Karpas-422 (cell line): ENCODE measurements at places on chromosomes 13 and 19. TPM values are rescaled to one million over a fixed set of nuclear protein-coding genes. Genes with fewer than 3 reads are reported as not detected.

DNA sequence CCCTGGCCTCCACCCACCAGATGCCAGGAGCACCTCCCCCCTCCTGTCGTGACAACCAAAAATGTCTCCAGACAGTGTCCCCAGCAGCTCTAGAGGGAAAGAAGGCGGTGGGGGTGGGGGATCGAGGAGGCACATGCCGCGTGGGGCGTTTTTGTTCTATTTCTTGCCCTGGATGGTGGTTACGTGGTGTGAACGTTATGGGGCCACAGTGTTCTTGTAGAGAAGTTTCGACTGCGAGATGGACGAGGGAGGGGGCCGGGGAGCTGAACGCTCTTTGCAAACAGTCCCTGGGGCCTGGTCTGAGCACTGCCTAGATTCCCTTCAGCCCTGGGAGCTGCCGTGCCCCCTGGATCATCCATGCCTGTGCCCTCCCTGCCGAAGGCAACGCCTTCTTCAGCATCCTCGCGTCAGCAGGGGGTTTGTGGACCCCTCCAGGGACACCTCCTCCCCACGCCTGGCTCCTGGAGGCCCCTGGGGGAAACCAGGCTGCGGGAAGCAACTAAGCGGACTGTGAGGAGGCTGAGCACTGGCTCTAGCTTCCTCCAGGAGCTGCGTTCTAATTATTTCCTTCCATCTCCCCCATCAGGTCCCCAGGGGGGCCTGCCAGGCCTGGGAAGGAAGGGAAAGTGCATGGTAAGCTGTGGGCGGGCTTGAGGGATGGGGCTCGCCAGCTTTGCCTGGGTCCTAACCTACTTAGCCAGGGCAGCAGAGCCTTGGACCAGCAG is 131.5 kb downstream of the IER2 start:
- H3K4me3 ChIP-seq = no peak overlapping the region
- H3K27me3 ChIP-seq = no peaks in the 10 kb centered on the region
- DNase-seq = no peak
- no peak overlapping the region for H3K27ac ChIP-seq
- H3K4me1 ChIP-seq = no peaks in the 10 kb centered on the region
- H3K36me3 ChIP-seq = no peaks in the 10 kb centered on the region

DNA sequence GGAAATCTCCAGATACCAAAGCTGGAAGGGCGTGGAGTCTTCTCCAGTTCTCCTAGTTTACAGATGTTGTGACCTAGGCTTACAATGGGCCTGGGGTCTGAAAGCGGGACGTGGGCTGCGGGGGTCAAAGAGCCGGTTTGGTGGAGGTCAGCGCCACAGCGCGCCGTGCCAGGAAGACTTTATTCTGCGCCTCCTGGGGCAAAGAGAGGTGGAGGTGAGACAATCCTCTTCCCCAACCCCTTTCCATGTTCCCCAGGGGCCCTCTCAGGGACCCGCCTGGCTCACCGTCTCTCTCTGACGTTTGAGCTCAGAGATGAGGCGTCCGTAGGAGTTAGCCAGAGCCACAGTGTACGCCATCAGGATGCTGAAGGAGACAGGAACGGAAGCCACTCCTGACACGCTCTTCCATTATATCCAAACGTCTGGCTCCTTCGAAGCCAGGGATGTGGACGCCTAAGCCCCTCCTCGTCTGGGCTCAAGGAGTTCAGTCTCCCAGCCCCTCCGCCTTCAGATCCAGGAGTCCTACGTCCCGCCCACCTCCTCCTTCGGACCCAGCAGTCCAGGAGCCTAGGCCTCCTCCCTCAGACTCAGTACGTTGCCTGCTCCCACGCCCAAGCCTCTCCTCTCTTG is 776 bp upstream of the LENG1 start:
- H3K36me3 ChIP-seq = peaks cover 14% of the 10 kb centered on the region; the same call in 1 of the 2 replicates
- no peaks in the 10 kb centered on the region for H3K27me3 ChIP-seq
- DNase-seq = no peak
- H3K27ac ChIP-seq = peak overlapping the region; percentile 62
- peak overlapping the region; percentile 81 for H3K4me3 ChIP-seq

The C1QTNF9 gene
- total RNA-seq = not detected in 2 replicates

GRCh38 chr19:2543463-2544442 is 67.8 kb downstream of the GADD45B start:
- peak; percentile 91 for DNase-seq
- H3K36me3 ChIP-seq = no peaks in the 10 kb centered on the region
- peaks cover 35% of the 10 kb centered on the region for H3K4me1 ChIP-seq
- peak overlapping the region; percentile 86 for H3K27ac ChIP-seq
- H3K4me3 ChIP-seq = peak overlapping the region; percentile 54

The HAUS8 gene
- total RNA-seq = 17.6 and 20.4 TPM in 2 replicates

The SRRM5 gene
- not detected in 2 replicates for total RNA-seq

DNA sequence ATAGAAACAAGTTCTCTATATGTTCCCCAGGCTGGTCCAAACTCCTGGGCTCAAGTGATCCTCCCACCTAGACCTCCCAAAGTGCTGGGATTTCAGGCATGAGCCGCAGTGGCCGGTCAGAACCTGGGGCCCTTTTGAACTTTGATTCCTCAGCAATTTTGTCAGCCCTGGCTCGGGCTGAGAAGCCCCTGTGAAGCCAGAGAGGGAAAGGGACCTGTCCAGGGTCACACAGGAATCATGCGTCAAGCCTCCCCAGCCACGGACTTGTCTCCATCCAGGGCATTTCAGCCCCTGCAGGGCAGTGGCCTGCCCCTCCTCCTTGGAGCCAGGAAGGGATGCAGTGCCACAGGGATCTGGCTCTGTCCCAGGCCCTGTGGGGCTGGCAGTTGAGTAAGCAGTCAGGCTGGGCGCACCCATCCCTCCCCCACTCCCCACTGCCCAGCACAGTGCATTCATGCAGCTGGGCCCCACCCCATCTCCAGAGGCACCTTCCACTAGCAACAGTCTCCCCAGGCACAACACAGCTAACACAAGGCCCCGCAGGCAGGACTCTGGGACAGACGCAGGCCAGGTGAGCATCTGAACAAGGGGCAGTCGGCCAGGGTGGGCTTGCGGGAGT is at the start of gene CAPS:
TSS of gene CAPS (plus strand) at position 516 of the 619 bp plus-strand sequence. CDS start 153 bp downstream, outside the sequence.
- H3K36me3 ChIP-seq = no peaks in the 10 kb centered on the region; the same call in 1 of the 2 replicates
- no peaks in the 10 kb centered on the region for H3K4me1 ChIP-seq
- no peak for DNase-seq
- H3K27ac ChIP-seq = no peak within 1 kb of the TSS

DNA sequence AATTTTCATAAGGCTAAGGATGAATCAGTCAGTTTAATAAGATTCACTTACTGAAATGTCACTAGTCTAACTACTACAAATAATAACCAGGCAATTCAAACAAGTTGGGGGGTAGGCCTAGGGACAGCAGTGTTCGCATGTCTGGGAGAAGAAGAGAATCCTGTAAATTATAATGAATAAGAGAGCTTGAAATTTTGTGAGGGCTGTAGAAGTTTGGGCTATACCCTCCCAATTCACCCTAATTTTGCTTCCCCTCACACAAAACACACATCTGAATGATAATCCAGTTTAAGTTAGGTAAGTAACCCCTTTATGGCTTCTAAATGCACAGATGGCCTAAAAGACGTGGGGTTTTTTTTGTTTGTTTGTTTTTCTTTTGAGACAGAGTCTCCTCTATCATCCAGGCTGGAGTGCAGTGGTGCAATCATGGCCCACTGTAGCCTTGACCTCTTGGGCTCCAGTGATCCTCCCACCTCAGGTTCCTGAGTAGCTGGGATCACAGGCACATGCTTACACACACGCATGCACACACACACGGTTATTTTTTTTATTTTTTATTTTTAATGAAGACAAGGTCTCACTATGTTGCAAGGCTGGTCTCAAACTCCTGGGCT is 69.9 kb downstream of the TBC1D4 start:
- H3K4me1 ChIP-seq = peaks cover 7% of the 10 kb centered on the region
- DNase-seq = no peak
- H3K4me3 ChIP-seq = no peak overlapping the region
- H3K36me3 ChIP-seq = no peaks in the 10 kb centered on the region
- no peaks in the 10 kb centered on the region for H3K27me3 ChIP-seq
- H3K27ac ChIP-seq = no peak overlapping the region

The BRME1 gene
- total RNA-seq = 0.47 TPM in 1 of 2 replicates, not detected in the other

- H3K4me3 ChIP-seq = no peak overlapping the region
- DNase-seq = no peak
- no peak overlapping the region for H3K27ac ChIP-seq
- H3K36me3 ChIP-seq = no peaks in the 10 kb centered on the region
- no peaks in the 10 kb centered on the region for H3K4me1 ChIP-seq
Measured at GRCh38 chr13:79647533-79647932, 166.6 kb downstream of the NDFIP2 start.

- peak; percentile 5 for DNase-seq
- H3K27ac ChIP-seq = no peak overlapping the region
- H3K4me3 ChIP-seq = no peak overlapping the region
- H3K36me3 ChIP-seq = no peaks in the 10 kb centered on the region
Measured at GRCh38 chr19:35675589-35676140, 9.3 kb downstream of the UPK1A start.

The LILRB1 gene
- 0.07 and 5.2 TPM in 2 replicates for total RNA-seq

- H3K36me3 ChIP-seq = no peaks in the 10 kb centered on the region
- no peak overlapping the region for H3K27ac ChIP-seq
- H3K4me3 ChIP-seq = no peak overlapping the region
- H3K4me1 ChIP-seq = peaks cover 8% of the 10 kb centered on the region
Measured at GRCh38 chr13:78241278-78241919, 322.8 kb upstream of the EDNRB start.

GRCh38 chr19:44438441-44438840 is 9.8 kb downstream of the ZNF229 start:
- DNase-seq = no peak
- no peaks in the 10 kb centered on the region for H3K4me1 ChIP-seq
- H3K36me3 ChIP-seq = no peaks in the 10 kb centered on the region
- H3K4me3 ChIP-seq = no peak overlapping the region

The SPIB gene
- total RNA-seq = 221 and 239 TPM in 2 replicates

The SIGLEC10 gene
- 500 and 730 TPM in 2 replicates for total RNA-seq

GRCh38 chr19:17909003-17909732 is 23.6 kb upstream of the CCDC124 start:
- H3K4me1 ChIP-seq = no peaks in the 10 kb centered on the region
- H3K4me3 ChIP-seq = no peak overlapping the region
- DNase-seq = no peak
- H3K27ac ChIP-seq = no peak overlapping the region

DNA sequence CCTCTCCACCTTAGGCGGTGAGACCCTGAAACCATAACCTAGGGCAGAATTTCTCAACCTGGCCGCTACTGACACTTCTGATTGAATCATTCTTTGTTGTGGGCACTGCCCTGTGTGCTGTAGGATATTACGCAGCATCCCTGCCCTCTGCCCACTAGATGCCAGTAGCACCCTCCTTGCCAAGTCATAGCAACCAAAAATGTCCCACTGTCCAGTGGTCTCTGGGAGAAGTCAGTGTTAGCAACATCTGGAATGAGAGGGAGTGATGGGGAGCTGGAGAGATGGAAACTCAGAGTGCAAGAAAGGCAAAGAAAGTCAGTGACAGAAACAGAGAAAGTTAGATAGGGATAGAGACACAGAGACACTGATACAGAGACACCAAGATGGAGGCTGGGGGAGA is 13.6 kb downstream of the KLK4 start:
- no peaks in the 10 kb centered on the region for H3K27me3 ChIP-seq
- no peak for DNase-seq
- no peaks in the 10 kb centered on the region for H3K36me3 ChIP-seq
- peaks cover 29% of the 10 kb centered on the region for H3K4me1 ChIP-seq
- no peak overlapping the region for H3K4me3 ChIP-seq
- no peak overlapping the region for H3K27ac ChIP-seq

DNA sequence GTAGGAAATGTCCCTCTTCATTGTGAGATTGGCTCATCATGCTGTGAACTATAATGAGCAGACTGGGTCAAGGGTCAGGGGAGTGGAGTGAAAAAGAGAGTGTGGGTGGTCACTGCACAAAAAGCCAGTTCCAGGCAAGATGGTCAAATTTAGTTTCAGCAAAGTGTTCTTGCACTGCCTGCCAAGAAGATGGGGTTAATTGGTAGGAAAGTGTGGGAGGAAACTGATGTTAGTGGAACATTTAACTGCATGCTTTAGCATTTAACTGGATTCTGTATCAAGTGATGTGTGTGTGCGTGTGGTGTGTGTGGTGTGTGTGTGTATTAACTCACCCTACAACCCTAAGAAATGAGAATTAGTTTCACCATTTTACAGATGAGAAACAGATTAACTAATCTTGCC is 131.6 kb downstream of the COG6 start:
- H3K27me3 ChIP-seq = peaks cover 5% of the 10 kb centered on the region; the same call in 1 of the 2 replicates
- no peak overlapping the region for H3K4me3 ChIP-seq
- no peaks in the 10 kb centered on the region for H3K4me1 ChIP-seq

DNA sequence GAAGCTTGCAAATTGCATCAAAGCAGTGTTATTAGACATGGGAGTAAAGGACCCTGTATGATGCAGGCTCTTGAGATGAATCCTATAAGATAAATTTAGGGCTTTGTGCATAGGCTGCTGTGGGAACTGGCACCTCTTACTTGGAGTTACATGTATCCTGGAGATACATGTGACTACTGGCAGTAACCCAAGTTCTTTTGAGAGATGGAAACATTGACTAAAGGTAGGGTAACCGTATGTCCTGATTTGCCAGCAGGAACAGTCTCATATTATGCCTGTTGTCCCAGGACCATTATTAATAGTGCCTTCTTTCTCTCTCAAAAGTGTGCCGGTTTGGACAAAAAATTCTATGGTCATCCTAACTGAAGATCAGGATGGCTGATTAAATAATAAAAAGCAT is 195.4 kb downstream of the LACC1 start:
- H3K27ac ChIP-seq = no peak overlapping the region
- no peaks in the 10 kb centered on the region for H3K27me3 ChIP-seq
- DNase-seq = no peak
- no peaks in the 10 kb centered on the region for H3K4me1 ChIP-seq
- H3K36me3 ChIP-seq = no peaks in the 10 kb centered on the region

DNA sequence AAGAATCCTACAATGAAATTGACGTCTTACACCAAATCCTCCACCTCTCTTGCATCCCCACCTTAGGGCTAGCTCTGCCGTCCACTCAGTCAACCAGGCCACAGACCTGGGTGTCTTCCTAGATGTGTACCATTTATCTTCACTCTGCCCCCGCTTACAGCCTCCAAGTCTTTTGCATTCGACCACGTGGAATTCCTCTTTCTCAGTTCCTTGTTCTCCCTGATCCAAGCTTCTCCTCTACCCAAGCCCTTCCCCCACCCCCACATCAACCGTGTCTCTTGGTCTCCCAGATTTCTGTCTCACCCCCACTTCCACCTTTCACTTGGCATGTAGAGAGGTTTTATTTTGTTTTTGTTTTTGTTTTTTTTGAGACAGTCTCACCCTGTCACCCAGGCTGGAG is 1.2 kb upstream of the DMWD start:
- peaks cover 20% of the 10 kb centered on the region for H3K4me1 ChIP-seq
- no peak overlapping the region for H3K4me3 ChIP-seq
- H3K36me3 ChIP-seq = peaks cover 11% of the 10 kb centered on the region; the same call in 1 of the 2 replicates
- H3K27me3 ChIP-seq = no peaks in the 10 kb centered on the region
- no peak for DNase-seq
- no peak overlapping the region for H3K27ac ChIP-seq

- no peak overlapping the region for H3K4me3 ChIP-seq
- H3K4me1 ChIP-seq = no peaks in the 10 kb centered on the region
- peak; percentile 50 for DNase-seq
- H3K27ac ChIP-seq = no peak overlapping the region
- H3K36me3 ChIP-seq = no peaks in the 10 kb centered on the region
- no peaks in the 10 kb centered on the region for H3K27me3 ChIP-seq
Measured at GRCh38 chr19:13718733-13719132, 45.6 kb upstream of the MRI1 start.

The MTUS2 gene
- 4.7 and 6.6 TPM in 2 replicates for total RNA-seq
